Activated CD4-positive, alpha-beta T cell treated with anti-CD3 and anti-CD28 coated beads, Interleukin-2, amount 10 ng/mL, durations not matched to agents 24 days and 14 days (primary cell): ENCODE measurements at places on chromosomes 1 and 21. TPM values are rescaled to one million over a fixed set of nuclear protein-coding genes. Genes with fewer than 3 reads are reported as not detected.

The ADAMTS5 gene
- total RNA-seq: not detected in 2 replicates

The PTCH2 gene
- total RNA-seq: 0.78 and 1.0 TPM in 2 replicates

The RBM15 gene
- total RNA-seq: 55.6 and 57.1 TPM in 2 replicates

The KCNJ9 gene
- not detected in 2 replicates for total RNA-seq

The S100A14 gene
- total RNA-seq: not detected in 2 replicates

The LAMC1 gene
- 0.30 and 0.33 TPM in 2 replicates for total RNA-seq

The GJC2 gene
- total RNA-seq: 0.69 and 0.96 TPM in 2 replicates

The UTS2 gene
- not detected in 2 replicates for total RNA-seq

The IGFN1 gene
- not detected in 2 replicates for total RNA-seq

The BEND5 gene
- total RNA-seq: 11.4 and 11.5 TPM in 2 replicates

The MEX3A gene
- 0.24 and 0.84 TPM in 2 replicates for total RNA-seq

The MX2 gene
- 8.6 and 11.5 TPM in 2 replicates for total RNA-seq

The MASP2 gene
- total RNA-seq: 0.14 and 0.28 TPM in 2 replicates

The PDE9A gene
- total RNA-seq: 10.7 and 13.1 TPM in 2 replicates

The HCN3 gene
- total RNA-seq: 3.2 and 3.8 TPM in 2 replicates

The PGLYRP3 gene
- not detected in 2 replicates for total RNA-seq

The TARS2 gene
- 68.8 and 77.4 TPM in 2 replicates for total RNA-seq

The OR10J1 gene
- total RNA-seq: not detected in 2 replicates

The IGSF9 gene
- total RNA-seq: not detected in 2 replicates

The RNU1-3 gene
- 1,962 and 2,189 TPM in 2 replicates for total RNA-seq

The CALML6 gene
- 0.59 TPM in 1 of 2 replicates, not detected in the other for total RNA-seq

The TEDDM1 gene
- not detected in 2 replicates for total RNA-seq

The OLIG2 gene
- not detected in 2 replicates for total RNA-seq

The NMNAT2 gene
- total RNA-seq: not detected in 2 replicates

The MMP23B gene
- 1.2 and 1.5 TPM in 2 replicates for total RNA-seq

The HFM1 gene
- not detected in 2 replicates for total RNA-seq

The LAMC2 gene
- 0.05 and 0.07 TPM in 2 replicates for total RNA-seq

The RGS1 gene
- 5.1 and 6.4 TPM in 2 replicates for total RNA-seq

The ADAM30 gene
- total RNA-seq: not detected in 2 replicates

The EXO1 gene
- 60.9 and 63.5 TPM in 2 replicates for total RNA-seq

The IARS2 gene
- 80.1 and 84.3 TPM in 2 replicates for total RNA-seq

The CD244 gene
- total RNA-seq: not detected in 2 replicates

The PLEKHN1 gene
- total RNA-seq: 1.8 and 2.8 TPM in 2 replicates

The PAQR6 gene
- 4.2 and 4.6 TPM in 2 replicates for total RNA-seq

The KLHL21 gene
- total RNA-seq: 26.1 and 26.8 TPM in 2 replicates
